Activated T-helper 1 cell treated with Interleukin-2 at 50 U/mL for 16 hours (primary cell): ENCODE measurements at places on chromosomes 2 and 18.

- no peak for DNase-seq
Observed at GRCh38 chr2:219081701-219082331, 21.1 kb upstream of the IHH start.

DNA sequence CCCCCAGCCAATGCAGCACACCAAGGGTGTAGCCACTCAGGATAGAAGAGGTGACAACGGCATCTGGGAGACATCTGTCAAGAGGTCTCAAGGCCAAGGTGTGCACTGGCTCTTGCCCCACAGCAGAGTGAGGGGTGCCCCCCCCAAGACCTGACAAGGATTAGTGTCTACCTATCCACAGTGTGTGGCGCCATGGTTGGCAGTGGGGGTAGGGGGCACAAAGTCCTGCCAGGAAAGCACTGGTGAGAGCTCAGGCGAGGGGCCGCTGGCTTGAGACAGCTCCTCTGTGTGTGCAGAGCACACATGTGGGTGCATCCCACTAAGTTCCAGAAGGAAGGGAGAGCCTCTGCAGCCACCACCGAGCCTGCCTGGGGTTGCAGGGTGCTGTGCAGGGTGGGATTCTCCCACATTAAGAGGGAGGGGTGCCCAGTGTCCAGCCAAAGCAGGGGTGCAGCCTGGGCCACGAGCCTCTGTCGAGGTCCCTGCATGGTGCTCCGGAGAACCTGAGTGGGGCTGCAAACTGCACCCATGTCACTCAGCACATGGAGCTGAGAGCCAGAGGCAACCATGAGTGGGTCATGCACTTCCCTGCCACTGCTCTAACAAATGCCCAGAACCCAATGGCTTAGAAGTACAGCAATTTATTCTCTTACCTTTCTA lies 311.2 kb upstream of the HDAC4 start:
- no peak for DNase-seq

DNA sequence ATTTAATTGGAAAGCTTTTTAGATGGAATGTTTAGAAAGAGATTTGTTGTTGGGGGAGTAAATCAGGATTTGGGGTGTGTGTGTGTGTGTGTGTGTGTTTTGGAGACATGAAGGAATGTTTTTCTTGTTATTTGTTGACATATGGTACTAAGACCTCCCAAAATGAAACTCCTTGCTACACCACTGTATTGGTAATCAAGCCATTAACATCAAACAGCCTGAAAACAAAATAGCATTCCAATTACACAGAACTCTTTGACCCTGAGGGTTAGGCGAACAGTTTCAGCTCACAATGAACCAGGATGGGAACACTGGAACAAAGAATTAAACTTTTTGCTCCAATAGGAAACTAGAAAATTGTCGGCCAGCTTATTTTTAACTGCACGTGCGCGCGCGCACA lies 41.7 kb upstream of the DARS1 start:
- DNase-seq = no peak

DNA sequence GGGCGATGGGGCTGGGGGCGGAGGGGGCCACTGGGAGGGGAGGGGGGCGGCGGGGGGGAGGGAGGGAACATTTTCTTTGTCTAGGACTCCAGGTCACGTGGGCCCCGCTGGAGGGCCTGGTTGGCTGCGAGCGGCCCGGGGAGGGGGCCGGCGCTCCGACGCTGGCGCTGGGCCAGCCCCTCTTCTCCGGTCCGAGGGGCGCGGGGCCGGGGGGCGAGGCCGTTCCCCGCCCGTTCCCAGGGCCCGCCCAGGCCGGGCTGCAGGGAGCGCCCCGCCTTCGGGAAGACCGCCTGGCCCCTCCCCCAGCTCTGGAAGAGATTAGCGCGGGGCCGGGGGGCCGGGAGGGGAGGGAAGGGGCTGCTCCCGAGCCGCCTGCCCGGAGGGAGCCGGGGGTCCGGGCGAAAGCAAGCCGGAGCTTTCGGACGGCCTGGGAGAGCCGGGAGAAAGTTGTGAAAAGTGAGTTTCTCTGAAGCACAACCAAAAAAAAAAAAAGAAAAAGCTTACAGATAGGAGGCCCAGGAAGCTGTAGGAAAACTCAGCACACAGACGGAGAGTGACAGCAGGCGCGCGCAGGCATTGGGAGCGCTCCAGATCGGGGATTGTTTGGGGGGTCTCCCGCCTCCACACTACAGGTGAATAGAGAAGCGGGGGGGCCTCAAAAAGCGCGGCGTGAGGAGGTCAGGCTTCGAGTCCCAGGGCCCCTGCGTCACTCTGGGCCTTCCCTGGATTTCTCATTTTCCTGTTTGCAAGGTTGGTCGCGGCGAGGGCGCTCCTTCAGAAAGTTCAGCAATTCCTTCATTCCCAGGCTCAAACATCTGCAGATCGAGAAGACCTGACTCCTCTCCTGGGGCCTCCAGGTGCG lies 84.1 kb upstream of the POMC start:
- DNase-seq = peak; percentile 37

DNA sequence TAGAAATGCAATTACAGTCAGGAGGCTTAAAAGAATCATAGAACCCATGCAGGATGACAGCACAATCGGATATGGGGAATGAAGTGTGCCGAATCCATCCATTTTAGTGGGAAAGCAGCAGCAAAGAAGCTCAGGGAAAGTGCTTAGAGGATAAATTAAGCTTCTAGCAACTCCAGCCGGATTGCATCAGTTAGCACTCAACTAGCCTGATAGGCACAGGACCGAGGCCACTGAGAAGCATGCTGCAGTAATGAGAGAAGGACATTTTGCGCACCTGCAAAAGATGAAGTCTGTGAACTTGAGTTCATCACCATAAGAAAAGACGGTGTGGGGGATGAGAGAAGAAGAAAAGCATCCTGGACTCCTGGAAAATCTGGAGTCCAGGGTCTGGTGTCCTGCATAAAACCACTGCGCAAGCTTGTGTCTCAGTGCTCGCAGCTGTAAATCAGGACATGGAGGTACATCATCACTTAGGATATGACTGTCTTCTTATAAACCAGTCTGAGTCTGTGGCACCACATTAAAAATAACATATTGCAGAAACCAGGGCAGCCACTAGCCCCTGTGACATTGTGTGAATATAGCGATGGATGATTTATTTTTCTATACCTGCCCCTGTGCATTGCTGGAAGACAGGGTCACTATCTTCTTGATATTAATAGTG lies 665.5 kb upstream of the SOX11 start:
- DNase-seq = no peak

DNA sequence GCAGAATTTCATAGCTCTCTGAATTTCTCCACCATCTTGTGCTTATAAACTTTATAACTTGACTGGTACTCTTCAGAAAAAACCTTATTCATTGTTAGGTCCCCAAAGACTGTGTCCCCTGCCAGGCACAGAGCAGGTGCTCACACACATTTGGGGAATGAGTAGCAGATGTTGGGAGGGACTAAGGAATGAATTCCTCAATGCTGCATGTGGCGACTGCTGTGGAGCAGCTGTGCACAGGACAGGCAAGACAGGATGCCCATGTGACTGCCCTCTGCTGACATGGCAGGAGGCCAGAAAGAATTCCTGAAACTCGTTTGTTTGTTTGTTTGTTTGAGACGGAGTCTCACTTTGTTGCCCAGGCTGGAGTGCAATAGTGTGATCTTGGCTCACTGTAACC lies 122.3 kb upstream of the ITGA6 start:
- no peak for DNase-seq

DNA sequence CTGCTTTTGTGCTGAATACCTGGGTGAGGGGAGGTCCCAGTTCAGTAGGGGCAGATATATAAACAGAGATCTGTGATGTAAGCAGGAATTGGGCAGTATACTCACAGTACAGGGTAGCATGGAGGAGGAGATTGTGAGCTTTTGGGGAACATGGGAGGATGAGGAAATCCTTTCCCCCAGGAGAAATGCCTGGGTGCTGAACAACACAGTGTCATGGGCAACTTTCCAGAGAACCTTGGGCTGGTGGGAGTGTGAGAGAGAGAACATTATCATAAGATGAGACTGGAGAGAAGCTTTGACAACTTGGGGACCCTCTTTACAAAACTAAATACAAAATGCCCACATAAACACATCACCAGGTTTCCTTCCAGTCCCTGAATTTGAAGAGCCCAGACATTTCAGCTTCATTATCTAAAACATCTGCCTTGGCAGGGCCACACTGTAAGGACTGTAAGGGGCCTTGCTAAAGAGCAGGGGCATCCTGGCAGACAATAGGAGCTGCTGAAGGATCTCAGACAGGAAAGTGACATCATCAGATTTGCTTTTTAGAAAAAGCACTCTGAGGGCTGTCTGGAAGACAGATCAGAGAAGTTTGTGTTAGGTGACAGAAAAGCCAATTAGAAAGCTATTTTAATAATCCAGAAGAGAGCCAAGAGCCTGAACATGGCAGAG lies 303.1 kb upstream of the FBXO11 start:
- no peak for DNase-seq

DNA sequence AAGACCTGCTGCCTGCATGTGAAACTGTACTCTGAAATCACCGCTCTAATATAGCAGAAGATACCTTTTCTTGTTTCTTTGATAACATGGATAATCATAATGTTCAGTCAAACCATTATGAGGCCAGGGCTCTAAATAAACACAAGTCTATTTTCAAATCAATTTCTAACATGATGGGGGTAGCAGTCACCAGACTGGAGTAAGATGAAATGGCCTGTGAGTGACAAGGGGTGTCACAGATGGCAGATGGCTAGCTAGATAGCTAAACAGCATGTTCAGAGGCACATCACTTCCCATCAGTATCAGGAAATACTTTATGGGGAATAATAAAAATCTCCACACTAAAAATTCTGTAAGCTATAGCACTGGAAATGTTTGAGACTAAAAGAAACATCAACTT lies 14.0 kb downstream of the MBD2 start:
- no peak for DNase-seq
